ENCODE measurements at places on chromosomes 11 and 22.

GRCh38 chr11:114438303-114438702 is 964 bp upstream of the REXO2 start:
- DNase-seq, result peak; percentile 6

DNA sequence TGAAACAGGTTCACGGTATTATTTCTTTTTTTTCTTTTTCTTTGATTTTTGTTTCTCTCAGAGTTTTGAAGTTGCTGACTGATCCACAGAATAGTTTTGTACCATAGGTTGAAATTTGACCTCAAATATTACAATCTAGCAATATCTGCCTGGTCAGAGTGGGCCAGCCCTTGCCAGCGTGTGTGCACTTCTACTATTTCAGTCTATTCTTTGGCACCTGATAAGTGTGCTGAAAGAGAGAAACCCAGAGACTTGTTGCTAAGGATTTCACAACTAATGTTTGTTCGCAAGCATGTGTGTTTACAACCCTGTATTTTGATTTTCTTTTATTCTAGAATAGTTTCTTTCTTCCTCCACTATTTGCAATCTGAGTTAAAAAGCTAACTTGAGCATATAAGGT is 1125.2 kb upstream of the CNTN5 start:
- DNase-seq, result no peak

GRCh38 chr11:91790346-91791170 is 434.1 kb upstream of the FAT3 start:
- DNase-seq, result no peak

GRCh38 chr22:49962751-49963646 is 2.4 kb downstream of the PIM3 start:
- no peak for DNase-seq

GRCh38 chr11:62340269-62340901 is 3.1 kb downstream of the ASRGL1 start:
- peak; percentile 64 for DNase-seq

DNA sequence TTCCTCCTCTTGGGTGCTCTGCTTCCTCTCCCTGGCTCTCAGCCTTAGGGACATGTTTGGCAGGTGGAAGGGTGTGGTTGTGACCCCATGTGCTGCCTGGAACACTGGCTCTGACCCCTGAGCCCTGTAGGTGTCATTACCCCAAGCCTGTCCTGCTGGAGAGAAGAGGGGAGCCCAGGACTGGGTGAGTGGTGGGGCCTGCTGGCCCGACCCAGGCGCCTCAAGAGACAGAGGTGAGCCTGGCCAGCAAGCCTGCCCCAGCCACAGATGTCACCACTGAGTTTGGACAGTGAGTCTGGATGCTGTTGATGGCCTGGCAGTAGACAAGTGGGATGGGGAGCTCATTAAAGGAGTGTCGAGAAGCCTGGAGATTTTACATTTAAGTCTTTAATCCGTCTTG is 1112.2 kb downstream of the BRD1 start:
- DNase-seq, result no peak

DNA sequence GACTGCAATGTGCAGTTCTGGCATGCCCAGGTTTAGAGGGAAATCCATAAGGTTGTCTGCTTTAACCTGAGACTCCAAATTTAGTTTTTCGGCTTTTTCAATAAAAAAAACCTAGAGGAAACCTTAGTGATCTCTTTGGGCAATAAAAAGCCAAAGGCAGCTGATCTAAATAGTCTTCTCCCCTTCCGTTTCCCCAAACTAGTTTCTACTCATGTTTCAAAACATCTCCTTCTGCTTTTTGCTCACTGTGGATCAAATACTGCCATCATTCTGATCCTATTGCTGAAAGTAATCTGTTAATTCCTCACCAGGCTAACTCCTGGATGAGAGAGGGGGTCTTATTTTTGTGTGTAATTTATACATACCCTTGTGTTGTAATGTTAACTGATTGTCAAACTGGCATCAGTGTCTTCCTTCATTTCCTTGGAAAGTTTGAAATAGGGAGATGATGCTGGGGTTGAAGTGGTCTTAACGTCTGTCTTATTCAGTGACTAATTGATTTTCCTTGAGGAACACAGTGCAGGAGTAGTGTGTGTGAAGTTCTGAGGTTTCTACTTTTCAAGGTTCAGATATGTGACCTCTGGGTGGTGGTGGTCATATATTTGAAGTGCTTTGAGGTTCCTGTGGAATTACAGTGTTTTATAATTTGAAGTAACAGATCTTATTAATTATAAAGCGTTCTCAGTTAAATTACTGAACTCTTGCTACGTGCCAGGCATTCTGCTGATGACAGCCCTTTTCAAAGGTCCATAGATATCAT is 55.0 kb downstream of the ARHGAP42 start:
- no peak for DNase-seq

DNA sequence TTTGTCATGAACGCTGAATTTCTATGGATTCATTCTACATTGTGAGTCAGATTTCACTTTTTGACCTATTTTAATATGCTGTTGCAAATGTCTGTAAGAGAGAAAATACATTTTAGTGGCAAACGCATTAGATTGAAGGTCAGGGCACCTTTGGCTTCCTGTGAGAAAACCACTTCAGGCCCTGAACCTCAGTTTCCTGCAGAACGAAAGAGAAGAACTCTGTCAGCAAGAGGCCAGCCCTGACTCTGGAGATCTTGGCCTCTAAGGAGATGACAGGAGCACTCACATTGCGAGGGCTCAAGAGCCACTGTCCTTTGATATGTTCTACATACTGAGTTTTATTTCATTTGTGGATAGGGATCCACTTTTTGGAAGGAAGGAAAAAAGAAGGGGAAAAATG is 83.6 kb downstream of the KCNJ1 start:
- DNase-seq, result peak; percentile 12

DNA sequence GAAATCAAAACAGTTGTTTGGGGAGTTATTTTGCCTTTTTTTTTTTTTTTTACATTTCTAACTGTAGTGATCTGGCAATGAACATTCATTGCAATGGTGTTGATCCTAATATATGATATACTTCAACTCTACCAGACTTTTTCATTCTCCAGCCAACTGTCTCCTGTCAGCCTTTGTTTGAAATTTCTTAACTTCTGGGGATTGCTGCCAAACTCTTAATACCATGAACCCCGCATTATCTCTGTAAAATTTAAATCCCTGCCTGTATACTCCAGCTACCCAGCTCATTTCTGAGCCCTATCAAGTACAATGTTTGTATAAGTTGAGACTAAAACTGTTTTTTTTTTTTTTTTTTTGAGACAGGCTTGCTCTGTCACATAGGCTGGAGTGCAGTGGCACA is 280.7 kb downstream of the TTC28 start:
- no peak for DNase-seq

Data from small intestine (tissue), 16 donors.